ENCODE measurements at places on chromosomes 6 and 20.

GRCh38 chr6:106112433-106112832, 26.3 kb downstream of the PRDM1 start:
- DNase-seq: no peak

DNA sequence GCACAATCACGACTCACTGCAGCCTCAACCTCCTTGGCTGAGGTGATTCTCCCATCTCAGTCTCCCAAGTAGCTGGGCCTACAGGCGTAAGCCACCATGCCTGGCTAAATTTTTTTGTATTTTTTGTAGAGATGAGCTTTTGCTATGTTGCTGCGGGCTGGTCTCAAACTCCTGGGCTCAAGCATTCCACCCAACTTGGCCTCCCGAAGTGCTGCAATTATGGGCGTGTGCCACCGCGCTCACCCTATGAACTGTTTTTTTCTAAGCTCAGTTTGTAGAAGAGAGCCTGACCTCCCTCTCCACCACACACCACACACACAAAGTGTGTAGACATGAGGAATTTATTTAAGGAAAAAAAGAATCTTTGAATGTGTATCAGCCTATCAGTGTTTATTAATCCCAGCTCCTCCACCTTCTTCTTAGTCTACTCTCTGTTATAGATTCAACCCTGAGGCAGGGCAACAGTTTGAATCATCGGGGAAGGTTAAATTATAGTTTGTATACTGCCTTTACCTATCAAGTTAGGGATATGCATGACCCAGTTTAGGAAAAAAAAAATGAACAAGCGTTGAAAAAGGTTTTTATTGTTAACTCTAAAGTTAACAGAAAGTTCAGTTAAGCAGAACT, 74.1 kb downstream of the PLEKHG1 start:
- DNase-seq: no peak

GRCh38 chr6:53615633-53616449, 49.7 kb downstream of the KLHL31 start:
- DNase-seq: no peak

DNA sequence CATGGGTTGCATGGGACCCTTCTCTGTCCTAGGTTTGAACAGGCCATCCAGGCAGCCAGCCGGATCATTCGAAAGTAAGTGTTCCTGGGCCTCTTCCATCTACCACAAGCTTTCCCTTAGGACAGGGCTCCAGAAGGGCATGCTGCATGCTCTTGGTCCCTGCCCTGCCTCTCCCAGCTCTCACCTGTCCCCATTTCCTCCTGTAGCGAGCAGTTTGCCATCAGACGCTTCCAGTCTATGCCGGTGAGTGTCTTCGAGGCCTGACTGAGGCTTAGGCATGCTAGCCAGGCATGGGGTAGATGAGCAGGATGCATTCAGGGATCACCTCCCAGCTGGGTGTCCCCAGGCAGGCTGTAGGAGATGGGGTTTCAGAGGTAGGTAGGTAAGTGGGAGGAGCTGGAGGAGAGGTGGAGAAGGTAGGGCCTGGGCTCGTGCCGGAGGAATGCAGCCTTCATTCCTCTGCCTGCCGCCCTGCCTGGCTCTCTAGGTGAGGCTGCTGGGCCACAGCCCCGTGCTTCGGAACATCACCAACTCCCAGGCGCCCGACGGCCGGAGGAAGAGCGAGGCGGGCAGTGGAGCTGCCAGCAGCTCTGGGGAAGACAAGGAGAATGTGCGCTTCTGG, 4.3 kb downstream of the CDC25B start:
- no peak for DNase-seq

- DNase-seq: no peak
Measured at GRCh38 chr6:85404564-85405174, 45.2 kb upstream of the NT5E start.

DNA sequence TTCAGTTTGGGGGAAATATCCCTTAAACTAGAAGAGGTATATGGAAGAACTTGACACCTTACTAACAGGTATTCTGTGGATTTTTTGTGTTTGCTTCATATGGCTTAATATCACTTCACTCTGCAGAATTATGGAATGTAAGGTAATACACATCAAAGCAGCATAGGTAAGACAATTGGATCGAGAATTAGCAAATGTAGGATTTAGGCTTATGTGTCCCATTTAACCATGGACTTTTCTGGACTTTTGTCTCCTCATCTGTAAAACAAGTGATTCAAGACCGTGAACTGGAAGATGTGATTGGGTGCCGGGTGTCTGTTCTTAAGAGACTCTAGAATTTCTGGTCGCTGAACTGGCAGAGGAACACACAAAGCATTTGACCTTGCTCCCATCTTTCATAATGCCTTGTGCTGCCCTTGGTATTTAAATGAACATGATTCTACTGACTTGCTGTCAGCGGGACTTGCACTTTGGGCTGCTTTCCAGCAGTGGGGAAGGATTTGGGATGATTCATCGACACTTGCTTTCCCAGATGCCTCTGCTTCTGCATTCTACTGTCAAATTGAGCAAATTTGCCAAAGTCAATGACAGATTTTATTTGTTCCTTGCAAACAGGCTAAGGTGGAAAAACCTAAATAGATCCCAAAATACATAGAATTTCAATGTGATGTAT, 199.8 kb downstream of the PLCB1 start:
- no peak for DNase-seq

- DNase-seq: no peak
Measured at GRCh38 chr6:69771158-69771906, 25.5 kb downstream of the LMBRD1 start.

GRCh38 chr6:101762851-101763250, 369.3 kb downstream of the GRIK2 start:
- DNase-seq: no peak

- DNase-seq: no peak
Measured at GRCh38 chr6:54874349-54875048, 27.9 kb downstream of the FAM83B start.

GRCh38 chr20:38523697-38524096, 51.1 kb downstream of the RALGAPB start:
- DNase-seq: no peak

DNA sequence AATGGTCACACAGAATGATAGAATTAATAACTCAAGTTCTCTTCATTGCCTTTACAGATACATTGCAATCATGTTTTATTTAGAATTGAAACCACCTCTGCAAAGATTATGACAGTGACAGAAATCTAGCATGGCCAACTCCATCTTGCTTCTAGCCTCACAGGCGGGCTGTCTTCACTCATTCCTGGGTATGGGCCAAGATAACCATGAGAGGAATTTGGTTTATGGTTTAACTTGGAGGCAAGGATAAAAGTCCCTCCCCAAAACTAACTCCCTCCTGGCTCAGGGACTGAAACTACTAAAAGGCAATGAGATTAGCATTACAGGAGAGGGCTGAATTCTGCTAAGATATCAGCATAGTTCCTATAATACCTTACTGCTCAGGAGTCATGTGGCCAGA, 95.2 kb upstream of the CST7 start:
- no peak for DNase-seq

GRCh38 chr6:133964052-133964451, 11.0 kb downstream of the TBPL1 start:
- DNase-seq: no peak

- DNase-seq: no peak
Measured at GRCh38 chr6:10215326-10216110, 199.4 kb downstream of the TFAP2A start.
